ENCODE measurements at places on chromosomes 3 and 15. TPM values are rescaled to one million over a fixed set of nuclear protein-coding genes. Genes with fewer than 3 reads are reported as not detected.
A peak's percentile ranks its signal among the peaks of the same experiment; 100 is the strongest.

CLDN18 gene
- total RNA-seq = 0.16 TPM

DNA sequence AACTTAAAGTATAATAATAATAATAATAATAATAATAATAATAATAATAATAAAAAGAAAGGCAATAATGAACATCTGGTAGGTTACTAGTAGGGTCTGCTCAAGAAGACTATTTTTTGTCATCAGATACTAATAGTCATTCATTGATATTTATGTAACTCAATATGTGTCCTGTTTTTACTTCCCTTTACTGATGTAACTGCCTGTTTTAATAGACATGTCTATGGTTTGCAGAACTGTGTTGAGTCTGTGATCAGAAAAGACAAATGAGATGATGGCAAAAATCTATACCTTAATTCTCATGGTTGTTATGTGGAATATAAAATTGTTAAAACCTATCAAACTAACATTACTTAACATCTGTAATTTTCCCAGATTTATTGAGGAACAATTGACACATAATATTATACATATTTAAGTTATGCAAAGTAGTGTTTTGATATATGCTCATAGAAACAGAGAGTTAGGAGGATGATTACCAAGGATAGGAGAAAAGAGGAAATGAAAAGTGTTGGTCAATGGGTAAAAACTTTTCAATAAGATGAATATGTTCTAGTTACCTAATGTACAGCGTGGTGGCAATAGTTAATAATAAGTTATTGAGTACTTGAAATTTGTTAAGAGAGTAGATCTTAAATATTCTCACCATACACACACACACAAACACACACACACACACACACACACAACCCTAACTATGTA, 699.4 kb downstream of the ZPLD1 start:
- DNase-seq = no peak

DNA sequence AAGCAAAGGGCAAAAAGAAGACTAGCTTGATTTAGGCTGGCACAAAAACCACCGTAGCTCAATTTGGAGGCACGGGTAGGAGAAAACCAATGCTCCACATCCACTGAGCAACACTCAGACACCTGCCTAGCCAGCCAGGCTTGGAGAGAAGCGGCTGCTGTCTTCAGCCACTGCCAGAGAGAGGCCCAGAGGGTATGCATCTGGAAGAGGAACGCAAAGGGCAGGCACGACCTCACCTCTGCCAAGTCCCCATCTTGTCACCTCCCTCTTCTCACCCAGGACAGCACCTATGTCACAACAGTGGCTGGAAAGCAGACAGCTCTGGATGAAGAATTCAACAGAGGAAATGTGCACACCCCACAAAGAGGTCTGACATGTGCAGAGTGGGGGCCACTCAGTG, 93.5 kb downstream of the ADAMTS17 start:
- no peak for DNase-seq

GRCh38 chr3:52218454-52218853, 7.0 kb downstream of the TLR9 start:
- DNase-seq = no peak

GRCh38 chr3:63706321-63707085, 54.0 kb downstream of the SNTN start:
- DNase-seq = no peak

GADL1 gene
- 0.18 TPM for total RNA-seq

TTLL13 gene
- total RNA-seq = 0.18 TPM

ZBTB47 gene
- 5.6 TPM for total RNA-seq

DNA sequence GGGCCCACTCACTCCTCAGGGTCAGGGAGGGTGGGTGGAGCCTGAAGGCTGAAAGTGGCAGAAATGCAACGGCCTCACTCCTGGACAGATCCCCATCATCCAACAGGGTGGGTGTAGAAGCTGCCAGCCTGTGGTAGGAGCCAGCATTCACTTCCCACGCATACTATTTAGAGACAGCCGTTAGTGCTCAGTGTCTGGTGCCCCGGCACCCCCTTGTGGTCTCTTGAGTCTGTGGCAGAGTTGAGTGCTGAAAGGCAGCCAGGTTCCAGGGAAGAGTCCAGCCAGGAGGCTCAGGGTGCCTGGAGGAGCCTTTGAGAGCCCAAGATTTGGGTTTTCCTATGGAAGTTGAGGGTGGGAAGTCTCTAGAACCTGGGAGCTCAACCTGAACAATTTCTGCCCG, 2.1 kb upstream of the GNAT1 start:
- DNase-seq = peak; percentile 80

DNA sequence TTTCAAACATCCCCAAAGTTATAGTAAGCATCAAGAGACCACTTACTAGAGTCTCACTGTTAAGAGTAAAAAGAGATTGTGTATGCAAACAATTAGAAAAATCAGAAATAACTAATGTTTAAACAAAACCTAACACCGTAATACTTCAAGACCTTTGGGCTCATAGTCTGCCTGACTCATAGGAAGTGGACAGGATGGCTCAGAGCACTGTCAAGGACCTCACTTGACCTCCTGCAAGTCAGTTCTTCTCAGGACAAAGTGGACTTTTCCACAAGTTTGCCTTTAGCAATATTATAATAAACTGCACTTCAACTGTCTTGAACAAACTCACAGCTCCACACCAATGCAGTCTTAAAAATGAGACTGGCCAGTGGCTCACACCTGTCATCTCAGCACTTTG, 34.8 kb downstream of the IL12A start:
- DNase-seq = no peak

EPHB3 gene
- total RNA-seq = 6.3 TPM

GRCh38 chr3:64642327-64643151, 45.3 kb downstream of the ADAMTS9 start:
- peak; percentile 24 for DNase-seq

C3orf22 gene
- not detected for total RNA-seq

SLC9C1 gene
- total RNA-seq = 2.5 TPM

NOX5 gene
- total RNA-seq = not detected

SMAD6 gene
- total RNA-seq = 10.4 TPM

DNA sequence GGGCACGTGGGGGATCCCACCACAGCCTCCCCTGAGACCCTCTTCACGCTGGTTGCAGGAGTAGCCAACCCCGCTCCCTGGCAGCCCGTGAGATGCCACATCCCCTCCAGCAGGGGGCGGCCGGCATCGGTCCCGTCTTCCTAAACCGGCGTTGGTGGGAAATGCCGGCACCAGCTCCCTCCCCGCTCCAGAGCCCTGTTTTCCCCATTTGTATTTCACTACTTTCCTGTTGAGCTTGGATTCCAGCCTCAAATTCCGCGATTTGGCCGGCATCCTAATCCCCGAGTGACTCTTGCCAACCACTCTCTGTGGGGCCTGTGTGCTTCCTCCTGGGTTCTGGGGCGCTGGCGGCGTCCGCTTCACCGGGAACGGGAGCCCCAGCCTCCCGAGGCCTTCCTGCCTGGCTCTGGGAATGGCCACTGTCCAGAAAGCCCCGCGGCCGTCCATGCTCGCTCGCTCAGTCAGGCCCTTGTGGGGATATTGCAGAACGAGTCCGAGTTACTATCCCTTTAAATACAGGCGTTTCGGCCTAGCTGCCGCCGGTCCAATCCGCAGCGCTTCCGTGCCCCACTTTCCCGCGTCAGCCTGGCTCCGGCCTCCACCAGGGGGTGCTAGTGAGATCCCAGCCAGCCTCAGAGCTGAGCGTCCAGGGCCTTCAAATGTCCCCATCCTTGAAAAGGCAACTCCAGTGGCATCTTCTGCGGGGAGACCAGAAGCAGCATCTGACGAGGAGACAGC, 8.1 kb upstream of the ADAMTS17 start:
- peak; percentile 92 for DNase-seq

HDC gene
- total RNA-seq = not detected

GRCh38 chr3:107663266-107663665, 140.5 kb downstream of the BBX start:
- DNase-seq = no peak

ARPIN gene
- 4.8 TPM for total RNA-seq

GRCh38 chr15:63040954-63041353, 1.6 kb upstream of the TPM1 start:
- DNase-seq = no peak

DNA sequence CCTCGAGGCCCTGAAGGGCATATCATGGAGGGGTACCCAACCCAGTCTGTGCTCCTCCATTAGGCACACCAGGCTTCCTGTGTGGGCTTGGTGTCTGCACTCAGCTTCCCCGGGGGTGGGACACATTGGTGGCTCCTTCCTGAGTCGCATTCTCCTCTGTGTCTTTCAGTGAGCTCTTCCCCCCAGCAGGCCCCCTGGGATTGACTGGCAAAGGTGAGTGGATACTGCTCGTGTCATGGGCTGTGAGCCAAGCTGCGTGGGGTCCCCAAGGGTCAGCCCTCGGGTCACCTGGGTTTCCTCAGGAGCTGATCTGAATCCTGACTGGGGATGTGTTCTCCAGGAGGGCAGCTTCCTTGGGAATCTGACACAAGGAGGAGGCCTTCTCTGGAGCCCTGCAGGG, 231.0 kb downstream of the SNRPN start:
- no peak for DNase-seq

GRCh38 chr3:87901141-87901540, 157.7 kb downstream of the CGGBP1 start:
- DNase-seq = no peak

GRCh38 chr3:173700336-173700735, 302.8 kb downstream of the NLGN1 start:
- no peak for DNase-seq

DNA sequence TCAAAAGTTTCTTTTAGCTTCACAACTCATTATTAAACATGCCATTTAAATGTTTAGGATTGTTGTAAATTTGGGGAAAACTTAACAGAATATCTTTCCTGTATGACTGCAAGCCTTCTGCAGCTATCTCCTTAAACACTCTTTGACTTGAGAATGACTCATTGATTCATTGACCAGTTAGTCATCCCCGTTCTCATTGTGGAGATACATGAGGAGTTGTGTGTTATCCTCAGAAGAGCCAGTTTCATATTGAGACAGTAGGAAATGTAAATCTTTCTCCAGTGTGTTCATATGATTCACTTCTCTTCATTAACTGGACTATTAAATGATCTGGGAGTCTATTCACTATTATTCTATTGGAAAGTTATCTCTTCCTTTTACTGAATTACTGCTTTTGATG, 83.0 kb downstream of the CRYGS start:
- DNase-seq = no peak

DNA sequence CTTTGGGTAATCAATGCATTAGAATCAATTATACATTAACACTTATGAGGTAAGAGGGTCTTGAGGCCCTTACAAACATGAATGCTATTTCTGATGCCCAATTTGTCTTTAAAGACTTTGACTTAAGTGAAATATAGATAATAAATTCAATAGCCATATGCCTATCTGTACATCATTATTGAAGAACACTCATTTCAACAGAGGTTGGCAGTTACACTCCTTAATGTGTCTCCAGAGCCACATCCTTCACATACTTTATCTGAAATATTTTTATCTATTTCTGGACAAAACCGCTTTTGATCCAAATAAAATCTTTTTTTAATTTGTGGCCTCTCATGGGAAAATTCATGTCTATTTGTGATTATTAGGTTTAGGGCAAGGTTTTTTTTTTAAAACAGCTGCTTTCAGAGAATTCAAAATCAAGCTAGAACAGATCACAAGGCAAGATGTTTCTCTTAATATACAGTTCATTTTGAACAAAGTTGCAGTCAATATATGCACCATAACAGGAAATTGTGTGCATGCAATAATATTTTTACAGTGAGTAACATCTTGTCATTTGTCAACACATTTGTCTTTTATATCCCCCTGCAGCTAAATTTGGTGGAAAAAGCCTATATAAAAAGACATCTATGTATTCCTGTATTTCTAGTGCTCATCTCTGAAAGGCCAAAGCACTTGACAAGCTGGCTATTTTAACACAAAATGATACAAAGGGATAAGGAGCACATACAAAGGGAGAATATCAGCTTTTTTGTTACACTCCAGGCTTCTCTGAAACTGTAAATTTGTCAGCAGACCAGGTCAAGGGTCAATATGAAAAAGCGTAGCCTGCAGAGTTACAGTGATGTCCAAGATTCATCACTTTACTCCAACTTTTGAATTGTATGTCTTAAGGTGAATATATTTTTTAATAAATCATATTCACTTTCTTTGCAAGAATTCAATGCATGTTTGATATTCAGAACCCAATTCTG, 146.2 kb upstream of the DPH6 start:
- DNase-seq = no peak

CD80 gene
- not detected for total RNA-seq

IQSEC1 gene
- 37.2 TPM for total RNA-seq

DNA sequence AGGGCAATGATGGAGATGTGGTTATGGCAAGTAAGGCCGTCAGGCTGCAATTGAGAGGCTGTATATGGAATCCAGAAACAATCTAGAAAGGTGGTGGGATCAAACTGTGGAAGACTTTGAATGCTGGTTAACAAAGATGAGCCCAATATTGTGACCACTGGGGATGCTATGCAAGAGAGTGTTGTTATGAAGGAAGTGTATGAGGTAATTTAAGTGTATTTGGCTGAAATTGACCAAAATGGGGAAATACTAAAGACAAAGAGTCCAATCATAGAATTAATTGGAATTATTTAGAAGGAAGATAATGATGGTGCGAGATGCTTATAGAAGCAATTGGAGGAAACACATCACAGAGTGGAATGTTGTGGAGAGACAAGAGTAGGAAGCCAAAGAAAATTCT, 24.5 kb downstream of the BTLA start:
- no peak for DNase-seq

SEC22C gene
- total RNA-seq = 35.2 TPM

DNA sequence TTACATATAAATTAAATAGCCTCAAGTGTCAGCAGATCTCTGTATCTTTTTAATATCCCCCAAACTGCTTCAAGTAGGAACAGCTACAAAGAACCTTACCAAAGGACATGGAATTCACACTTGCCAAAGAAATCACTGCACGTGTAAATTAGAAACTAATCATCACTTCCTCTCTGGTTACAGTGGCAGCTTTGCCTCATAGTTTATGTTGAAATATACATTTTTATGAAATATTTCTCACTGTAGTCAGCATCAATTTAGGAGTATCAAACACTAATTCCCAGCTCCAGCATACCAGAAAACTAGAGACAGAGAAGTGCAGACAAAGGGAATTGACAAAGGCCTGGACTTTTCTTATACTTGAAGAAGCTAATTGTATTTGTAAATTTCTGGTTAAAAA, 260.9 kb downstream of the TIGIT start:
- no peak for DNase-seq

GRCh38 chr15:75194397-75194796, 7.3 kb upstream of the C15orf39 start:
- DNase-seq = no peak

DNA sequence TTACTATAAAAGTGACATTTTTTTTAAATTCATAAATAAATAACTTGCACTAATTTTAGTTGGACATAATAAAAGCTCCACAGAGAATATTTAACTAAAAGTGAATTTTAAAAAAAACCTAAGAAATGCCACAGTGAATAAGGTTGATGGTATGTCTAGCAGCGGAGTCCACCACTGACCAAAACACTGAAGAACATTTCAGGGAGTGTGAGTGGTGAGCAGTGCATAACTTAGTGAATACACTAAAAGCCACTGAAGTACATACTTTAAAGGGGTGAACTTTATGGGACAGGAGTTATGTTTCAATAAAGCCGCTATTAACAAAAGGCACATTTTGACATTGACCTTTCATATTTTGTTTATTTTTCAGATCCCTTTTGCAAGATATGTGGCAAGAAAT, 32.3 kb downstream of the SRP14 start:
- DNase-seq = no peak

GRCh38 chr3:184540777-184541681, 20.6 kb upstream of the EPHB3 start:
- DNase-seq = peak; percentile 95

GRCh38 chr3:124202754-124203153, 210.8 kb upstream of the ROPN1 start:
- DNase-seq = no peak

CGNL1 gene
- total RNA-seq = 67.1 TPM

GRCh38 chr15:46696281-46696680, 1021.0 kb upstream of the SEMA6D start:
- DNase-seq = no peak

GRCh38 chr3:32484436-32484835, 18.2 kb downstream of the CMTM6 start:
- DNase-seq = no peak

Data from WTC11 (cell line).